ENCODE measurements at places on chromosomes 16 and 17. TPM values are rescaled to one million over a fixed set of nuclear protein-coding genes. Genes with fewer than 3 reads are reported as not detected.

The NOTUM gene
- not detected for total RNA-seq

The TPPP3 gene
- total RNA-seq, result 0.07 TPM

The TOX3 gene
- total RNA-seq, result 0.27 TPM

The TNFRSF17 gene
- total RNA-seq, result not detected

The HP gene
- total RNA-seq, result not detected

The DLG4 gene
- total RNA-seq, result 14.8 TPM

Data from thoracic aorta endothelial cell (primary cell).